Activated CD4-positive, alpha-beta T cell treated with anti-CD3 and anti-CD28 coated beads for 48 hours (primary cell): ENCODE measurements at places on chromosomes 6 and 20.

GRCh38 chr20:47645632-47646031 is 139.6 kb downstream of the SULF2 start:
- no peak for DNase-seq

DNA sequence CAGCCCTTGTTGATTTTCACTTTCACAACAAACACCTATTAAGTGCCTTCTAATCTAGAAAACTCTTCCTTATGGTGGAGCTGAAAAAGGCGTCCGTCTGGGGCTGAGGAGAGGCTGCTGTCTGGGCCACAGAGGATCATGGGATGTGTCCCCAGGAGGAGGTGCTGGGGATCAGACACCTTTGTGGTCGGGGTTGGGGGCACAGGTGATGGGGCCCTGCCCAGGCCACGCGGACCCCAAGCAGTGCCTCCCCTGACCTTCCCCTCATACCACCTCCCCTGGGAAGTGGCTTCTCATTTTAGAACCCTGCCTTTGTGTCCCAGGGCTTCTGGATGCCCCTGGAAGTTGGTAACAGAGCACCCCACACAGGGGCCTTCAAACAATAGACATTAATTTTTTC is 41.1 kb downstream of the SUN5 start:
- no peak for DNase-seq

DNA sequence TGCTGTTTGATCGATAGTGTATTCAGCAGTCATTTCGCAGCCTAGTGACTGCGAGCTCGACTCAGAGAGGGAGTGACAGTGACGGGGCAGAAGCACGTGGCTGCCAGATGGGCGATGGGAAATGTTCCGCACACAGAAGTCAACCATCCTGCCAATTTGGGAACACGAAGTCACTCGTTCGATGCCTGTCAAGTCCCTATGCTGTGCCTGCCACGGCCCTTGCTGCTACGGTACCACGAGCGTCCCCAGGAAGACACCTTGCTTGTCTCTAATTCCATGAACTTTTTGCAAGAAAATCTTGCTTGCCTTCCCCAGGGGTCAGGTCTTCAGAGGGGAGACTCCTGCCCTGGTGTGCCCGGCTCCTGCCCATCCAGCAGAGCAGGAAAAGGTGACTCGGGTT is 17.0 kb upstream of the STX16 start:
- DNase-seq: no peak

- DNase-seq: no peak
Observed at GRCh38 chr6:111653434-111653833, 47.8 kb upstream of the TRAF3IP2 start.
